Mesothelial cell of epicardium (in vitro differentiated cells): ENCODE measurements at places on chromosomes 4 and X. TPM values are rescaled to one million over a fixed set of nuclear protein-coding genes. Genes with fewer than 3 reads are reported as not detected.

GRCh38 chrX:48823053-48823452 lies 3.3 kb upstream of the ERAS start:
- no peak for DNase-seq

GRCh38 chrX:145856181-145856580 lies 38.6 kb downstream of the SLITRK2 start:
- no peak for DNase-seq

DNA sequence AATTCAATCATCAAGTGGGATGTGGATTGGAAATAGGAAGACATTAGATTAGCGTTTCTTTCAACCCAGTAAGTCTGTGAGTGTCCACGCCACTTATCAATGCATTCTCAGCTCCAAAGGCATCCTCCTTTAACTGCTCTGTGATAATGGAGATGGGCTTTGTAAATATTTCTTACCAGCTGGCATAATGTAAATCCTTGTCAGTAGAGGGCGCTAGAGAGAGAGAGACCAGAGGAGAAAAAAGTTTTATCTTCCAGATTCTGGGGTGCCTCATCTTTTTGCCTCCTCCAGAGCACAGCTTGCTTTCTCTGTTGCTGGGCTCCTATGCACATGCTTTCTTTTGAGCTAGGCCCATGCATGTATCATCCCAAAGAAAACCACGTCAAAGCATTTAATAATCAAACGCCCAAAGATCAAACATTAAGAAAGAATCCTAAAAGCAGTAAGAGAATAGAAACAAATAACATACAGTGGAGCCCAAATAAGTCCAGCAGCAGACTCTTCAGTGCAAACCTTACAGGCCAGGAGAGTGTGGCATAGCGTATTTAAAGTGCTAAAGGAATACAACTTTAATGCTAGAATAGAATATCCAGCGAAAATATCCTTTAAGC lies 9.6 kb upstream of the MTMR1 start:
- no peak for DNase-seq

DNA sequence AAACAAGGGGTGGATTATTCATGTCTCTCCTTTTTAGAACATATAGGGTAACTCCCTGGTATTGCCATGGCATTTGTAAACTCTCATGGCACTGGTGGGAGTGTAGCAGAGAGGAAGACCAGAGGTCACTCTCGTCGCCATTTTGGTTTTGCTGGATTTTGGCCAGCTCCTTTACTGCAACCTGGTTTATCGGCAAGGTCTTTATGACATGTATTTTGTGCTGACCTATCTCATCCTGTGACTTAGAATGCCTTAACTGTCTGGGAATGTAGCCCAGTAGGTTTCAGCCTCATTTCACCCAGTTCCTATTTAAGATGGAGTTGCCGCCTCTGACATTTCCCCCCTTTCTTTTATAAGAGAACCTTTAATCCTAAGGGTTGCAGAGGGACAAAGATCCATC lies 45.8 kb downstream of the MGST2 start:
- DNase-seq: no peak

DNA sequence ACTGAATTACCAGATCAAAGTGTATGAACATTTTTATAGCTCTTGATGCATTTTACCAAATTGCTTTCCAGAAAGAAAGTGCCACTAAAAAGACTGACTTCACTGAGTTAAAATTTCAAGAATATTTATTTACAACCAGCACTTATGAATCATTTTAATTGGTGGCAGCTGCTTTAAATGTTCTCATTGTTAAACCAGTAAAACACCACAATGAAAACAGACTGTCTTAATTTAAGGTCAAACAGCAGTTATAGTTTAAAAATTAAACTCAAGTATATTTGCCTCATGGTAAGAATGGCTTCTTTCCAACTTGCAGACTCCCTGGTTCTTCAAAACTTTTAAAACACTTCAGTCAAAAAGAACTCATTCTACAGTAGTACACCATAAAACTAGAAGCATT lies 36.9 kb downstream of the AMMECR1 start:
- DNase-seq: no peak

Gene BEX2
- 29.0 to 29.8 TPM (median 29.8 TPM) in 3 replicates for total RNA-seq

DNA sequence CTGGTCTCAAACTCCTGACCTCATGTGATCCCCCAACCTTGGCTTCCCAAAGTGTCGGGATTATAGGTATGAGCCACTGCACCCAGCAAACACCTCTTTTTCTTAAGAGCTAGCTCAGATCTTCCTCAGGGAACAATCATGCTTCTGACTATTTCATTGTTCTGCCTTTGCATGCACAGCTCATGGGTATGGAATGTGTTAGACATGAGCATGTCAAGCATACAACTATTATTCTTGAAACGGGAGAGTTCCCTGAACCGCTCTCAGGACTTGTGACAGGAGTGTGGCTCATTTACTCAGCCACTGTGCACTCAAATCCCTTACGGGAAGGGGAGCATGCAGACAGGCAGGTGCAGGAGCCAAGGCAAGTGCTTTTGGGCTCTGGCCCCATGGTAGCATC lies 231.7 kb upstream of the TAPT1 start:
- no peak for DNase-seq

Gene DCLK2
- total RNA-seq: 49.2 to 52.5 TPM (median 49.5 TPM) in 3 replicates

- no peak for DNase-seq
These were observed 1049.2 kb upstream of the INTU start for GRCh38 chr4:126583509-126583908.

GRCh38 chrX:28303486-28303885 lies 283.8 kb upstream of the IL1RAPL1 start:
- DNase-seq: peak; percentile 62

- DNase-seq: no peak
These were observed 12.5 kb upstream of the STS start for GRCh38 chrX:7134981-7135380.

Gene GPR143
- 6.4 to 7.7 TPM (median 7.3 TPM) in 3 replicates for total RNA-seq

Gene NAA10
- 76.8 to 82.0 TPM (median 79.3 TPM) in 3 replicates for total RNA-seq

DNA sequence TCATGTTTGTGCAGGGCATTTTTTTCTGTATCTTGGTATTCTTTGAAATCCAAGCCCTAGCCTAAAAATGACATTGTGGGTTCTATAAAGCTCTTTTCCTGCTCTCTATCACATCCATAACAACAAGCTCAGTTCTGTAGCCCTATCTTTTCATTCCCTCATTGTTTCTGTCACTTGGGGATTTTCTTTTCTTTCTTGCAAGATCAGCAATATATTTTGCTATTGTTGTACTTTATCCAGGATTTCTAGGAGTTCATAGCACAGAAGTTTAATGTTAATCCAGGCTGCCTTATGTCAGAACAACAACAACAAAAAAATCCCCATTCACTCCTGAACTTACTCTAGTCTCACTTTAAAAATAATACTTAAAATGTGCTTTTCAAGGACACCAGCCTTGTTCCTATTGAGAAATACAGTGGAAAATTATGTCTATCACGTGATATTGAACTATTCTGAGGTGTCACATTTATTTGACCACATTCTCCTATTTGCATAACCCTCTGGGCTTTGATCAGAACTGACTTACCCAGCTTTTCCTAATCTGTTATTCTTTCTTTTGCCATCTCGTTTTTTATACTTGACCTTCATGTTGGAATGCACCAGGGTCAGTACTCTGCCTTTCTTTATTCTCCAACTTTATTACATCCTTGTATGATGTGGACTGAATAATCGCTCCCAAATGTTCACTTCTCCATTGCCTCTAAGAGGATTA lies 112.8 kb downstream of the MAGEB5 start:
- no peak for DNase-seq

DNA sequence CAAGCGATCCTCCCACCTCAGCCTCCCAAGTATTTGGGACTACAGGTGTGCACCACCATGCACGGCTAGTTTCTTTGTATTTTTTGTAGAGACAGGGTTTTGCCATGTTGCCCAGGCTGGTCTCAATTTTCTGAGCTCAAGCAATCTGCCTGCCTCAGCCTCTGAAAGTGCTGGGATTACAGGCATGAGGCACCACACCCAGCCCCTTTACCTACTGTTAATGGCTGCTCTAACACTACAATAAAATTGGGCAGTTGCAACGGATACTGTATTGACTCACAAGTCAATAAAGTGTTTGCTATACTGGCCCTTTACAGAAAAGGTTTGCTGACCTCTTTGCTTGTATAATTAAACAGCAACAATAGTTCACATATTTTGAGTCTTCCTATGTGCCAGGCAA lies 41.5 kb downstream of the TRIM2 start:
- DNase-seq: no peak

DNA sequence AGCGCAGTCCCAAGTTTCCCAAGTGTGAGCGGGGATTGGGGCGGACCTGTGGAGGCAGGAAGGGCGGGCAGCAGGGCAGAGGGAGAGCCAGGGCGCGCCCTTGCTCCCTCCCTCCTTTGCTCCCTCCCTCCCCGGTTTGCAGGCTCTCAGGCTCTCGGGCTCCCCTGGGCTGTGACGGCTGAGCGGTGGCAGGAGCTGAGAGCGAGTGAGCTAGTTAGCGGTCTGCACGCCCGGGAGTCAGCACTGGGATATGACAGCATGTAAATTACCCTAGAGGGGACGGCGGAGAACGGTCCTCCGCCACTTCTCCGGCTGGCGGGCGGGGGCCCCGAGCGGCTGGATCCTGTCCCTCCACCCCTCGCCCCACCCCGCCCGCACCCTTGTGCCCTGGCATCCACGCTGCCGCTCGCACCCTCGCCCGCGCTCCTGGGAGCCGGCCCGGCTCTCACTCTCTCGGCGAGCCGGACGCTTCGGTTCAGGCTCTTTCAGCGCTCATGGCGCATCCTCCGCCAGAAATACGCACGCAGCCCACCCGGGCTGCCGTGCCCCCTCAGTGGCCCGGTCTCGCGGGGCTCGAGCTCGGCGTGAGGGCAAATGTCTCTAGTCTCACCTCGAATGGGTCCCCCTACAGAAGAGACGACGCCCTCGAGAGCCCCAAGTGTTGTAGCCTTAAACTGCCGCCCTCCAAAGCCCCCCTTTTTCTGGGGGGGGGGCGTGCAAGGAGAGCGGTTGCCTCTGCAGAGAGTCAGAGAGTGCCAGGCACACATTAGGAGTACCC lies at the start of gene TSC22D3:
TSC22D3 (minus strand) TSS at position 54 of the 778 bp plus-strand sequence. CDS start 368 bp downstream, outside the sequence.
- DNase-seq: no peak

DNA sequence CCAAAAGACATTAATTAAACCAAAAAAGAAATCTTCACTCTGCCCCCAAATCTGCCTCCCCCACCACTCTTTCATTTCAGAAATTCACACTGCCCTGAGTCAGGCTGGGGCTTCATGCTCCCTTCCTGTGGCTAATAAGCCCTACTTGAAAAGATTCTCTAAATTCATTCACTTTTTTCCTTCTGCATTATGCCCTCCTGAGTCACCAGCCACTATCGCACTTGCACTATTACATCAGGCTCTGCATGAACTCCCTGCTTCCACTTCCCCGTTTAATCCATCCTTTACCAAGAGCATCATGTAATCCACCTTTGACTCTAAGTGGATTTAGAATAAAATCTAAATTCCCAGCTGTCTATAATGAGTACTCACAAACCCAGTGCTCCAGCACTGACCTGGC lies 295.4 kb upstream of the KLF3 start:
- DNase-seq: no peak

DNA sequence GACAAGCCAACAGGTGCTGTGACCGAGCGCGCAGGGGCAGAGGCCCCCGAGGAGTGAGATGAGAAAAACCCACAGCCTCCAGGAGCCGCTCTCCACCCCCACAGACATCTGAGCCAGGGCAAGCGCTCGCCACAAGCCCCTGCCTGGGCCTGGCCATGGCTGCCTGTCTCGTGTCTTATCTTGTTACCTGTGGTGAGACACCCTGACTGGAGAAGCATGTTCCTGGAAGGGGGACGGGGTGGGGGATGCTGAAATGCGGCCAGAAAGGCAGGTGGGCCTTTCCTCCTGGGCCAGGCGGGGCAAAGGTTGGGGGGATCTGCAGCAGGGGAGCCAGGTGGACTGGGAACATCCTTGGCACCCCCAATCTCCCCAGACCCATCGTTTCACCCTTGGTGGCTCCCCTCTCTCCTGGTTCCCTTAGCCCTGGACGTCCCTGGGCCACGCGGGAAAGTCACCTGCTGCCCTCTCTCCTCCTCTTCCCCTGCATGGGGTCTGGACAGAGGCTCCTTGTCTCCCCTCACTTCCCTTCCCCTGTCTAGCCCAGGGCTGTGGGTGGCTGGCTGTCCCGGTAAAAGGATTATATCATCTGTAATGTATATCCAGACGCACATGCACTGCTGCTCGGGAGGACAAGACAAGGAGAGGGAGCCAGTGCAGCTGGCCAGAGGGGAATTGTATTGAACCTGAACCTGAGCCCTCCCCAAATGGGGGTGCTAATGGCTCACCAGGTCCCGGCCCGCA lies 8.4 kb upstream of the DUSP9 start:
- DNase-seq: no peak

DNA sequence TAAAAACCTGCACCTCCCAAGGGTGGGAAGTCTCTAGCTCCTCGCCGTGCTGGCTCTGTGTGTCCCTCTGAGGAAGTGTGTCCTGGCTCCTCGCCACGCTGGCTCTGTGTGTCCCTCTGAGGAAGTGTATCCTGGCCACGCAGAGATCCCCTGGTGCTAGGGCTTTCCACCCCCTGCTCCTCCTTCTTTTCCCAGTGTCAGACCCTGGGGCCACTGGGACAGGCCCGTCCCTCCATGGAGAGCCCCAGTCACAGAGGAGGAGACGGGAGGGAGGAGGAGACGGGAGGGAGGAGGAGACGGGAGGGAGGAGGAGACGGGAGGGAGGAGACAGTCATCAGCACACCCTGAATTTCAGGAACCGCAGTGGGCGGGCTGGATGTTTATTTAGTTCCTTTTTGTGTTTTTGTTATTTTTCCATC lies 53.8 kb upstream of the HGFAC start:
- DNase-seq: no peak

- DNase-seq: no peak
These were observed 867.6 kb downstream of the FAT4 start for GRCh38 chr4:126182336-126182735.

Gene TMSB15C
- 13.7 to 18.8 TPM (median 16.9 TPM) in 3 replicates for total RNA-seq

DNA sequence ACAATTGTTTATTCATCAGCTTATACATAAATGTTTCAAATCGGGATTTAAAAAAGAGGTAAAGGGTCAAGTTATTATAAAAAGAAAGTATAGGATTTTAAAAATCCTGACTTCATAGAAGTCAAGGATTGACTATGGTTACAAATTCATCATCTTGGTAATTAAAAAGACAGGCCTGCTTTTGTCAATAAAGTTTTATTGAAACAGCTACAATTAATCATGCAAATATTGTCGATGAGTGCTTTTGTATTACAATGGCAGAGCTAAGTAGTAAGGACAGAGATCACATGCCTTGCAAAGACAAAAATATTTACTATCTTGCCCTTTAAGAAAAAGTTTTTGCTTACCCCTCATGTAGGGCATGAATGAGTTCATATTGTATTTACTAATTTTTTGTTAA lies 595.4 kb downstream of the IL15 start:
- DNase-seq: no peak
